Left ventricle myocardium superior (tissue), 1 donor: ENCODE measurements at places on chromosomes 4 and X. TPM values are rescaled to one million over a fixed set of nuclear protein-coding genes. Genes with fewer than 3 reads are reported as not detected.

GRCh38 chr4:155530857-155531256 lies 135.8 kb upstream of the GUCY1A1 start:
- no peak for DNase-seq

DNA sequence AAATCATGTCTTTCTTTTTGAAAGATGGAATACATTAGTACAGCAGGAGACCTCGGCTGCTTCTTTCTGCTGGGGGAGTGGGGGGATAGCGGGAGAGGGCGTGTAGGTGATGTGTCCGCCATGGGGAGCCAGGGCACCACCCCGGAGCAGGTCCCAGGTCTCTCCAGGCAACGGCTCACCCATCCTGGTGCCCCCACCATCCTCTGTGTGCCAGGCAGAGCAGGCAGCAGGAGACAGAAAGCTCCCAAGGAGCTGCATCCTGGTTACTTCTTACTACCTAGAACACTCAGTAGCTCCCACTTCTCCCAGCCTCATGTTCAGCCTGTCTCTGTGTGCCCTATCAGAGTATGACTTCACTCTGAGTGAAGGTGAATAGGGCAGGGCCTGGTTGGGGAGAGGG lies 23.6 kb downstream of the TNIP2 start:
- no peak for DNase-seq

DNA sequence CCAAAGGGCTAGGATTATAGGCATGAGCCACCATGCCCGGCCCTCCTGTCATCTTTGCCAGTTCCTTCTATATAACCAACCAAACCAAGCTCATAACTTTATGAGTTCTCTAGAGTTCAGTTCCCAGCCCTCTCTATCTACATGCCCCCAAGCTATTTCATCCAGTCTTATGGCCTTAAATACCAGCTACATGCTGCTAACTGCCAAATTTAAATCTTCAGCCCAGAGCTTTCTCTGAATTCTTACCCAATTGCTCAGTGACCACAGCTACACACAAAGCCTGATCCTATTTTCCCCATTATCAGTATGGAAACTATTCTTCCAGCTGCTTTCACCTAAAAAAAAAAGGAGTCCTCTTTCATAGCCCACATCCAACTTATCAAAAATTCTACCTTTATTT lies 23.1 kb downstream of the TMEM184C start:
- DNase-seq: no peak

DNA sequence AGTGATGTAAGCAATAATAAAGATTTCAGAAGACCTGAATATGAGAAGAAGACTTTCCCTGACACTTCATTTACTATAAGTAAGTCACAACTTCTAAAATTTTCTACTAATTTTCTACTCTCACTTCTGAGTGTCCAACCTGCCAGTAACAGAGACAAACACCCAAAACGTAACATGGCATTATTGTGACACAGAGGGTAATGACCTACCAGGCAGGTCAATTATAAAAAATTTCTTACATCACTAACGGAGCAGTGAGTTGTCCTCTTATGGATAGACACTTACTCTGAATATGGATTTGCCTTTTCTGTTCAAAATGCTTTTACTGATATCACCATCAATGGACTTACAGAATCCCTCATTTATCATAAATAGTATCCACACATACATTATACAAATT lies 405.9 kb upstream of the MAGEB16 start:
- no peak for DNase-seq

- DNase-seq: no peak
Measured at GRCh38 chr4:37486166-37486565, 200.0 kb downstream of the RELL1 start.

DNA sequence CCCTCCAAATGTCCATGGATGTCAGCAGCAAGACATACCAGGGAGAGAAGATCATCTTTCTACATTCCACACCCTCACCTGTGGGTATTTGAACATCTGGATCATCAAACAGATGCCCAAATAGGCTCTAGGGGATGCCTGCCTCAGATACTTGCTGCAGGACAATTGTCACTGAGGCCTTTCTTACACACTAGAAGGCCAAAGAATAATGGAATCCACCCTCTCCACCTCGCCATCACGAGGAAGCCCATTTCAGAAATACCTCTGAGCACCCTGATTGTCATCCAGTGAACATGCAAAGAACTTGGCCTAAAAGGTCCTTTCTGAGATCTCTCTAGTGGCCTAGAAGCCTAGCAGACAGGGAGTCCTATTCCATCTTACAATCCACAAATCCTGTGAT lies 6.9 kb upstream of the KIAA1210 start:
- DNase-seq: no peak

DNA sequence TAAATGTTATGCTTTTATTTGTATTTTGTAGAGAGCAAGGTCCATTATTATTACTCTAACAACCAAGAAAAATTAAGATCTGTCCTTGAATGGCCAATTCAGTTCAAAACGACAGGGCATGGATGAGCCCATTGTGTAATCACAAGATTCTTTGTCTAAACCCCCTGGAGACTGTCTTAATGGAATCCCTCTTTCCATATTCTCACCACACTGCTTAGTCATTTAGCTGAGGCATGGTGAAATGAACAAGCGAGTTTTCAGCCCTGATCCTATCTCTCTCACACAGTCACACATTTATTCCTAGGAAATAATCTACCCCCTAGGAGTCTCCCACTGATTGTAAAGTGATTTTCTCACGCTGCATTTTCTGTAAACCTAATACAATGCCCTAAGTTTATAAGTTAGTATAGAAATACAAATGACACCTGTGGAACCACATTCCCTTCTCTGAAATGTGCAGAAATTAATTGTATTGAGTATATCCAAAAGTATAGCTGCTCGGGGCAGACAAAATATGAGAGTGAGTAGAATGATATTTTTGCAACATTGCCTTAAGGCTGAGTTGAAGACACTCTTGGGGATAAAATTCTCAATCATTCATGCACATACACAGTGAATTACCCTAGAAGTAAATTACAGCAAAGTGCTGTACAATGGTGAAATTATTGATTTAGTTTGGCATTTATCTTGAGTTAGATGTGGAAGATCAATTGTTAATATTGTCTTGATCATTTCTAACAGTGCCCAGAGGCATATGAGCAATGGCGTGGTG lies 119.7 kb upstream of the PCDH7 start:
- DNase-seq: no peak

DNA sequence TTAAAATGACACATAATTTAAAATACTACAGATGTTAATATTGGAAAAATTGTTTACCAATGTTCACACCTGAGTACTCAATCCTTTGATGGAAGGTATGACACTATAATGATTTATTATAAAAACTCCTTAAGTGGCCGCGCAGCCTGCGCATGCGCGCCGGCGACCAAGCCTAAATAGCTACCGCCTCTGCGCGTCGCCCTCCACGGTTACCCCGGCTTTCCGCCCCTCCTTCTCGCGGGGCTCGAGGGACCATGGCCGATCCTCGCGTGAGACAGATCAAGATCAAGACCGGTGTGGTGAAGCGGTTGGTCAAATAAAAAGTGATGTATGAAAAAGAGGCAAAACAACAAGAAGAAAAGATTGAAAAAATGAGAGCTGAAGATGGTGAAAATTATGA lies 170.2 kb downstream of the DMD start:
- DNase-seq: no peak

- DNase-seq: no peak
Measured at GRCh38 chrX:5054852-5055251, 1173.8 kb downstream of the NLGN4X start.

FAM50A gene
- total RNA-seq: 48.4 TPM

STATH gene
- total RNA-seq: not detected

C1GALT1C1 gene
- 16.0 TPM for total RNA-seq
